KBM-7 (cell line): ENCODE measurements at places on chromosomes 3 and 15.

DNA sequence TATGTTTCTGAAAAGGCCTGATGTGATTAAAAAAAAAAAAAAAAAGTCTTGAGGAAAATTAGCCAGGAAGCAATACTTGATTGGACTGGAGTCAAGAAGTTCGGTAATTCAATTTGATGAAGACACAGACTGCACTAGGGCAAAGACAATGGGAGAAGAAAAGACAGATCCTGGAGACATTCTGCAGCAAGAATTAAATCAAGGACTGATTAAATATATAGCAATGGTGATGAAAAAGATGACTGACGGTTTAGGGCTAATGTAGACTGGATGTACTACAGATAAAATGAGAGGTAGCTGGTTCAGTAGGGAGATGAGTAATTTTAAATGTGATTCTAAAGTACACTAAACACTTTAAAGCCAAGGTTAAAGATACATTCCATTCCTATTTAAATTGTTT lies 13.8 kb downstream of the MRPL47 start:
- no peak for DNase-seq

GRCh38 chr3:106172780-106173179 lies 304.0 kb upstream of the CBLB start:
- peak; percentile 39 for DNase-seq

- no peak for DNase-seq
Observed at GRCh38 chr15:33612721-33613304, 302.0 kb downstream of the RYR3 start.

- DNase-seq = peak; percentile 78
Observed at GRCh38 chr15:64426845-64427465, 33.4 kb upstream of the ZNF609 start.

- no peak for DNase-seq
Observed at GRCh38 chr15:75517233-75517632, 61.9 kb downstream of the PTPN9 start.

DNA sequence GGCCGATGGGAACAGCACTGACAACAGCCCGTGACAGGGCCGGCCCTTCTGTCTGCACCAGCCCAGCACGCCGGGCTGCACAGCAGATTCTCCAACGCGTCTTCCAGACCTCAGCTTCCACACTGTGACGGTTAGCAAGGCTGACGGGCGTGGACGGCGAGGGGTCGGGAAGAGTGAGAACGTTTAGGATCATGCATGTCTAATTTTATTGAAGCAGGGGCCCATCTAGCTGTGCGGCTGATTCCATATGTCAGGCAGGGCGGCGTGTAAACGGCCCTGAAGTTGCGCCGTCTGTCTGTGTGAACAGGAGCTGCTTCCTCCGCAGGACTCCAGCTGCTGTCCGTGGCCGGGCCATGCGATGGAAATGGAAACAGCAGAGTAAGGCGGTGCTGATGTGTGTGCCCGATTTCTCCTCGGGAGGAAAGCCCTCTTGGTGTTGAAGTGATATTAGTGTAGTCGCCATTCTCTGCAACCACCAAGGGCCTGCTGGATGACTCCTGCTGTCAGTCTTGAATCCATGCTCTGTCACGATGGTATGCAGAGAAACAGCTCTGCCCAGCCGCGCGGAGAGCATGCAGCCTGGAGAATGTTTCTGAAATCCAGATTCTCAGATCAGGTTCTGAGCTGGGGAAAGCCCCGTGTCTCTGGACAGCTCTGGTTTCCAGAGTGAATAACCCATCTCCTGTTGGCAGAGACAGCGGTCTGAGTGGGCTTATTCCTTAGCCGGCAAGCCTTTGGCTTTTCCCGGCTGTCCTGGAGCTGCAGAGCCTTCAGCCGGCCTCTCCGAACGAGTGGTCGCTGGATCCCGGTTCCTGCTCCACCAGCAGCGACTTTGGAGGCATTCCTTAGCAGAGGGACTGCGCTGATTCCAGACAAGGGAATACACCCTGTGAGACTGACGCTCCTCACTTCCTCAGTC lies 158.1 kb upstream of the UBE3A start:
- no peak for DNase-seq

- DNase-seq = no peak
Observed at GRCh38 chr3:62183969-62184368, 189.4 kb downstream of the FEZF2 start.

GRCh38 chr3:101588616-101589015 lies 14.6 kb downstream of the PCNP start:
- no peak for DNase-seq

- no peak for DNase-seq
Observed at GRCh38 chr3:52249683-52250082, 4.1 kb downstream of the PPM1M start.

GRCh38 chr3:192747746-192748145 lies 20.4 kb upstream of the FGF12 start:
- DNase-seq = no peak

- no peak for DNase-seq
Observed at GRCh38 chr3:126119008-126119675, 35.2 kb upstream of the SLC41A3 start.

DNA sequence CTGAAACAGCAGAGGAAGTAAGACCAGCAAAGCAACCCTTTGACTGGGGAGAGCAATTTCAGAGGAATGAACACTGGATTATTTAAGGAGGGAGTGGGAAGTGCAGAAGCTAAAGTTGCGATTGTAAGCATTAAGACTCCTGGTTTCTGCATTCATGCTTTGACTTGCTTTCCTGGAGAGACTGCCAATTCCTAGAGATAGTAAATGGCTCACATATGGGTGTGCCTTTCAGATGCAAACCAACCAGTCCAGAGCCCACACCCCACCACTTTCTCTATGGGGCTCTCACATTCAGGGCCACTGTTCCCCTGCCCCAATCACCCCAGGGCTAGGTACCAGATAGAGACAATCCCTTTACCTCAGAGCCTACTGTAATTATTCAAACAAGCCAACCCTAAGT lies 200.9 kb upstream of the EIF1B start:
- DNase-seq = no peak

- DNase-seq = no peak
Observed at GRCh38 chr3:158148218-158148617, 38.3 kb downstream of the RSRC1 start.

DNA sequence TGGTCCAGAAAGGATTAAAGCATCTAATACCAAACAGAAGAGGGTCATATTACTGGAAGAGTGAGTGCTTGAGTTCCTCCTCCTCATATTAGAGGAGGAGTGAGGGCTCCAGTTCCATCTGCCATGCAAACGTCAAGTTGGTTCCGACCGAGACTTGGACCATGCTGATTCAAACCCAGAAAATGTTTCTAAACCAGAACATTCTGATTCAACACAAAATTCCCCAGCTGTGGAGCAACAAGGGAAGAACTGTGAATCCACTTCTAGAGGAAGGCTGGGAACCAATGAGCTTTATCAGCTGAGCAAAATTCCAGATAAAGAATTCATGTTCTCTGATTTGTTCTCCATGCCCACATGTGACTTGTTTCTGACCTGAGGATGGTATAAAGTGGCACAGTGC lies 135.6 kb upstream of the WNT5A start:
- DNase-seq = no peak

GRCh38 chr3:55060896-55061719 lies 133.2 kb upstream of the LRTM1 start:
- DNase-seq = no peak

DNA sequence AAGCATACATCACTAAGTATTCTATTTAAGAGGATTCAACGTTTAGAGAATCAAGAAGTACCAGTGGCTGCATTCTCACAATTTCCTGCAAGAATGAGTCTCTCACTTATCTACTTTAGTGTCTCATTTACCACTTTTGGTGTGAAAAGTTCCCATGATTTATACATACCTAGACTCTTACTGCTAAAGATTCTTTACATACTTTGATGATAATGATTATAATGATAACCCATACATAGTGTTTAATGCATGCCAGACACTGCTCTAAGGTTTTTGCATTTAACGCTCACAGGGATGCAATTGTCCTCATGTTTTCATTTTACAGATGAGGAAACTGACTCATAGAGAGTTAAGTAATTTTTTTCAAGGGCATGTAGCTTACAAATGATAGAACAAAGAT lies 133.6 kb downstream of the TMEM108 start:
- DNase-seq = no peak

DNA sequence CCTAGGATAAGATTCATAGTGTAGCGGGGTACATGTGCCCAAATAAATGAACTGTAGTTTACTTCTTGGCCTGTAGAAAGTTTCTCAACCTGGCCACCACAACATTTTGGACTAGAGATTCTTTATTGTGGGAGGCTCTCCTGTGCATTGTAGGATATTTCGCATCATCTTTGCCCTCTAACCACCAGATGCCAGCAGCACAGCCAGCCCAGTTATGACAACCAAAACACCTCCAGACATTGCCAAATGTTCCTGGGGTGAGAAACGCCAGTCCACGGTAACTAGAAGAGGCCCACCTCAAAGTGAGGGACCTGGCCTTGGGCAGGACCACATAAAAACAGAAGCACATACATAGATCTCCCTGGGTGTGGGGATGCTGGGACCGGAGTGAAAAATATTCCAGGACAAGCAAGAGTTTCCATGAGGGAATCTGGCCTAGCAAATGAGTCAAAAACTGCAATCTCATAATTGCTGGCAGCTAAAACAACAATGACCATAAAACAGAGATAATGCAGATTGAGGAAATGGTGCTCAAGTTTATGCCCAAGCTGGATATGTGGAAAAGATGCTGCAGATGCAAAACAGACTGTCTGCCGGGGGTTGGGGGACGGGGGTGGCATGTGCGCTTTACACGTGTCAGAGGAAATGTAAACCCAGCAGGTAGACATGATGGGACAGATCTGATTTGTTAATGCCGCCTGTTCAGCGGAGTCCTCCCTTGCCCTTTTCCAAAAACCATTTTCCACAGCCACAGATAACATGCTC lies 39.7 kb downstream of the ARHGEF3 start:
- DNase-seq = no peak

DNA sequence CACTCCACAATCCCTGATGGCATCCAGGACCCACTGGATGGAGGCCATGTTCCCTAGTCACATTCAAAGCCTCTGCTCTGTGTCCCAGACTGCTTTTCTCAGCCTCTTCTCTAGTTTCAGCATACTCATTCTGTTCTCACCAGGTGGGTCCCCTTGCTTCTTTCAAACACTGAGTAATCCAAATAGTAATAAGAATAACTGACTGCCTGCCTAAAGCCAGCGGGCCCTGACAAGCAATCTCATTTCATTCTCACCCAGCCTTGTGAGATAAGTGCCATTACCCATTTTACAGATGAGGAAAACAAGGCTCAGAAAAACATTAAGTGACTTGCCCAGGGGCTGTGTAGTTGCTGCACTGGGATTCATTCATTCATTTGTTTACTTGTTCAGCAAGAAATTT lies 25.4 kb downstream of the MAPKAPK3 start:
- DNase-seq = no peak

GRCh38 chr3:112012205-112012992 lies 13.7 kb downstream of the TAGLN3 start:
- no peak for DNase-seq

- DNase-seq = no peak
Observed at GRCh38 chr3:52268036-52268435, 10.4 kb downstream of the WDR82 start.

GRCh38 chr3:143525408-143525807 lies 322.9 kb downstream of the SLC9A9 start:
- DNase-seq = no peak

DNA sequence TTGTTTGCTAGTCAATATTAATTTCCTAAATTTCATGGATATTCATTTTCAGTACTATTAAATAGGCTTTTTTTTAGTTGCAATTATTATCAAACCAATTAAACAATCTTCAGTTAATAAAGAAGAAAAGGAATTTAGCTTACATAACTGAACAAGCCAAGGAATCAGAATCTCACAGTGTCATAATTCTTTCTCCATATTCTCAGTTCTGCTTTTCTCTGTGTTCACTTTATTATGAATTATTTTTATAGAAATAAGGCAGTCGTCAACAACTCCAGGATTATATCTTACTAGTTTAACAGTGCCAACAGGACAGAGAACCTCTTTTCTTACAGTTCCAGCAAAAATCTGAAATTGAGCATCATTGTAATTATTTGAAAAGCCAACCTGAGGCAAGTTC lies 221.7 kb downstream of the CGGBP1 start:
- DNase-seq = no peak

DNA sequence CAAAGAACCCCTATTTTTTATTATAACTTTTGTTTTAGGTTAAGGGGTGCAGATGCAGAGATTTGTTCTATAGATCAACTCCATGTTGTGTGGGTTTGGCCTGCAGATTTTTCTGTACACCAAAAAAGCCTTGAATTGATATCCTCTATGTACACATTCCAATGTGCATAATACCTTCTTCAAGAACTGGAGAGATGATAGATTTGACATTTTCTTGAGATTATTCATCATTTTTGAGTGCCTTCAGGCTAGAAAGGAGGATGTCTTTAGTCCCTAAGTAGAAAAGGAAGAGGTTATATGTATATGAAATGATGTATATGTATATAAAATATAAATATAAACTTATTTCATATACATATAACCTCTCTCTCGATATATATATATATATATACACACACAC lies 1190.0 kb upstream of the ALCAM start:
- no peak for DNase-seq

DNA sequence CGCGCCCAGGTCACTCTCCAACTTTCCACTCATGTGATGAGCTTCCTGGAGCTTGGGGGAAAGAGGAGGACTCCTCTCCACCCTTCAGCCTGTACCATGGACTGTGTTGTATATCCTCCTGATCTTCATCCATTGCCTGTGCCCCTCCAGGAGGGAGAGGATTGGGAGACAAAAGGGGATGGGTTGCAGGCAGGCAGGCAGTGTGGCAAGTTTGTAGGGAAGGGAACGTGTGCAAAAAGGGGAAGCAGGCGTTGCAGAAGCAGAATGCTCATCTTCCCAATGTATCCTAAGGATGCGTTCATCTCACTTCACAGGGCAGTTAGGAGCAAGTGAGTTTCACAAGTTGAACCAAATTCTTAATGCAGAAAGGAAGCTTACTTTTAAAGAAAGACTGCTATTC lies 28.1 kb upstream of the GHSR start:
- peak; percentile 45 for DNase-seq

DNA sequence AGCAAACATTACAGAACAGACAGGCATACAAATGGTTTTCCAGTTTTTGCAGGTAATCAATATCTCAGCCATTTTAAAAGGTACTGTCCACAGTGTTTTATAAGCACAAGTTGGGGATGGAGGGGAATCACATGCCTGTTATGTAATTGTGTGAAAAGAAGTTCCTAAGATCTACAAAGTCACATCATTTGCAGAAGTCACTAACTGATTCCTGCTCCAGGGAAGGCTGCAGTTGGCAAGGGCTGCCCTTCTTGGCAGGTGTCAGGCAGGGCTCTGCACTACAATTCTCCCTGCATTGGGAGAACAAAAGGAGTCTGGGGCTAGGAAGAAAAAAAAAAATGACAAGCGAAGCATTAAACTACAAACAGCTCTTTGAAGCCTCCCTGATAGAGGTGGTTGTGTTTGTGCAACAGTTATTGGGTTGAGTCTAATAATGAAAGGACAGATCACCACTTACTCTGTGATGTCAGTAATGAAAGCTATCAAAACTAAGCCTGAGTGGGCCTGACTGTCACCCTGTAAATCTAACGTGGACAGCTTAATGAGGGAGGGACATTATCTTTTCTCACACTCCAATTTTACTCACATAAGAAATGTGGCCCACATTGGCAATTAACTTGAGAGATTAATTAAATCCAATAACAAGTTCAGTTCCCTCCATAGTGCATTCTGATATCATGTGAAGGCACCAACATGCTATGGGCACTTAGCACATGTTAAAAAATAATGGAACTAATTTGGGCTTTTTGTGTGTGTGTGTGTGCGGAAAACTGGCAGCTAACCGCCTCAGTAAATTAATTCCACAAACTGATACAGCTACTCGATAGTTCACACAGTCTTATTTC lies 242.9 kb downstream of the FHIT start:
- no peak for DNase-seq

- no peak for DNase-seq
Observed at GRCh38 chr3:149104484-149104883, 18.2 kb upstream of the HLTF start.
